Activated CD4-positive, alpha-beta memory T cell treated with anti-CD3 and anti-CD28 coated beads, Interleukin-2, amount 10 ng/mL, durations not matched to agents 7 days and 5 days (primary cell): ENCODE measurements at places on chromosomes 12 and 14. TPM values are rescaled to one million over a fixed set of nuclear protein-coding genes. Genes with fewer than 3 reads are reported as not detected.

GRCh38 chr12:29599381-29599780 is 101.9 kb upstream of the OVCH1 start:
- peaks cover 4% of the 10 kb centered on the region for H3K27me3 ChIP-seq
- no peak overlapping the region for H3K27ac ChIP-seq
- H3K4me3 ChIP-seq: no peak overlapping the region
- no peak for DNase-seq
- no peaks in the 10 kb centered on the region for H3K4me1 ChIP-seq

DNA sequence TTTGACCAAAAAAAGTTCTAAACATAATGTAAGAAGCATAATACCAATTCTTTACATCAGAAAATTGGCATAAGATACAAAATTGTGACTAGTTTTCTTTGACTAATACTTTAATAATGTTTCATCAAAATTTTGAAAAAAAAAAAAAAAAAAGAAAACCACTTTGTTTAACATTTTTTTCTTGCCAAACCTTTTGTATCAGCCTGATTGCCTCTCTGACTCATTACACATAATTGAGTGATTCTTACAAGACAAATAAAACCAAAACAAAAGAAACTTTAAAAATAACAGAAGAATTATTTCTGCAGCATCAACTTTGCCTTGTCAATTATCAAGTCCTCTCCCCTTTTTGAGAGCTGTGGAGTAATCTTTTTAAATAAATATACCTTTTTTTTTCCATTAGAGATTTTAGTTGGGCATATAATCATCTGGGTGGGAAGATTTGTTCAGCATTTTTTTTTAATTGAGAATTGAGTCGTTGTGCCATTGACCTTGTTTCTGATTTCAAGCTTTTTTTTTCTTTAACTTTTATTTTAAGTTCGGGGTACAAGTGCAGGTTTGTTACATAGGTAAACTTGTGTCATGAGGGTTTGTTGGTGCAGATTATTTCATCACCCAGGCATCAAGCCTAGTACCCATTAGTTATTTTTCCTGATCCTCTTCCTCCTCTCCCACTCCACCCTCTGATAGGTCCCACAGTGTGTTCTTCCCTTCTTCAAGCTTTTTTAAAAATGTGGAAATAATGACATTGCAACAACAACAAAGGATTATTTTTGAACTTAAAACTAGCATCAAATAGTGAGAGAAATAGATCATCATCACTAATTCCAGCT is 45.8 kb upstream of the HMGA2 start:
- H3K4me1 ChIP-seq: no peaks in the 10 kb centered on the region
- DNase-seq: no peak
- H3K27ac ChIP-seq: no peak overlapping the region
- H3K36me3 ChIP-seq: no peaks in the 10 kb centered on the region
- no peak overlapping the region for H3K4me3 ChIP-seq
- H3K27me3 ChIP-seq: no peaks in the 10 kb centered on the region

DNA sequence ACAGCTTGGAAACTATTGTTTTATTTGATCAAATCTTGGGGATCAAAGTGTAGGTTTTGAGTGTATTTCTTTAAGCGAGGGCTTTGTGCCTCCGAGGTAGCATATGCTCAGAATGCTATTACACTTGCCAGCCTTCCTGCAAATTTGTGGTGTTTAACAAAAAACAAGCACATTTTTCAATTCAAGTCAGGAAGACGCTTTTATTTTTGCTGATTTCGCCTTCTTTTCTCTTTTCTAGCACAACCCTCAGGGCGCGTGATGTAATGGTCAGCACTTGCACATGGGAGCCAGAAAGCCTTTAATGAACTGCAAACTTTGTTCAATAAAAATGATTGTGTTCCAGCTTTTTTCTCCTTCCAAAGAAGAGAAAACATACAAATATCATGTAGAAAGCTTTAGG is 466.5 kb downstream of the PRKD1 start:
- DNase-seq: no peak
- H3K27me3 ChIP-seq: no peaks in the 10 kb centered on the region
- H3K36me3 ChIP-seq: no peaks in the 10 kb centered on the region
- no peak overlapping the region for H3K27ac ChIP-seq
- no peak overlapping the region for H3K4me3 ChIP-seq
- no peaks in the 10 kb centered on the region for H3K4me1 ChIP-seq

DNA sequence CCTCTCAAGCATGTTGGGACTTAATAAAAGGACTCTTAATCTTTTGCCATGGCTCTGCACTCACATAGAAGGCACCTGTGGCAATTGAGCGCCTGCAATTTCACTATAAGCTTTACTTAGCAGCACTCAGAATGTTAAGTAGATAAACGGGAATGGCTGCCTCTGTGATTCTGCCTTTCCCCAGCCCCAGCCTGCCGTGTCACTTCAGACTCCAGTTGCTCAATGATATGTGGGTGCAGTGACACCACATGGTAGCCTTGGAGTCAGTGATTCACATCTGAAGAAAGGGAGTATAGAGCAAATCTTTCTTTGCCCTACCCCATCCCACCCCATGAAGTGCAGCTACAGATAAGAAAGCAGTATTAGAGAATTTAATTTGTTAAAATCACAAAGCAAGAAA is 96.1 kb downstream of the ZFC3H1 start:
- no peaks in the 10 kb centered on the region for H3K4me1 ChIP-seq
- no peak for DNase-seq
- H3K27me3 ChIP-seq: peaks cover 17% of the 10 kb centered on the region
- H3K27ac ChIP-seq: no peak overlapping the region

DNA sequence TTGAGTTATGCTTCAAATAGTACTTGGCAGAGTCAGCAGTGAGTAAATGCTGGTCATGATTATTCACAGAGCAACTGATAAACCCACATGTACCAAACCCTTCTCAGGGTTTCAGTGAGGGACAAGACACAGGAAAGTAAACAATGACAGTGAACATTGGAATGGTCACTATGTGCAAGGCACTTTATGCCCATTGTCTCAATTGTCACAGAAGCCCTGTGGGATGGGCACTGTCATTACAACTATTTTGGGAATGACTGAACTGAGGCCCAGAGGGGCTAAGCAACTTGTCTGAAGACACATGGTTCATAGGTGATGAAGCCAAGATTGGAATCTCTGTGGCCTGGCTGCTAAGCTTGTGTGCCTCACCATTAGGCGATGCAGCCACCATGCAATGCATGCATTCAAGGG is 238.5 kb downstream of the RBM19 start:
- no peak overlapping the region for H3K4me3 ChIP-seq
- H3K27ac ChIP-seq: no peak overlapping the region
- no peak for DNase-seq
- no peaks in the 10 kb centered on the region for H3K36me3 ChIP-seq

DNA sequence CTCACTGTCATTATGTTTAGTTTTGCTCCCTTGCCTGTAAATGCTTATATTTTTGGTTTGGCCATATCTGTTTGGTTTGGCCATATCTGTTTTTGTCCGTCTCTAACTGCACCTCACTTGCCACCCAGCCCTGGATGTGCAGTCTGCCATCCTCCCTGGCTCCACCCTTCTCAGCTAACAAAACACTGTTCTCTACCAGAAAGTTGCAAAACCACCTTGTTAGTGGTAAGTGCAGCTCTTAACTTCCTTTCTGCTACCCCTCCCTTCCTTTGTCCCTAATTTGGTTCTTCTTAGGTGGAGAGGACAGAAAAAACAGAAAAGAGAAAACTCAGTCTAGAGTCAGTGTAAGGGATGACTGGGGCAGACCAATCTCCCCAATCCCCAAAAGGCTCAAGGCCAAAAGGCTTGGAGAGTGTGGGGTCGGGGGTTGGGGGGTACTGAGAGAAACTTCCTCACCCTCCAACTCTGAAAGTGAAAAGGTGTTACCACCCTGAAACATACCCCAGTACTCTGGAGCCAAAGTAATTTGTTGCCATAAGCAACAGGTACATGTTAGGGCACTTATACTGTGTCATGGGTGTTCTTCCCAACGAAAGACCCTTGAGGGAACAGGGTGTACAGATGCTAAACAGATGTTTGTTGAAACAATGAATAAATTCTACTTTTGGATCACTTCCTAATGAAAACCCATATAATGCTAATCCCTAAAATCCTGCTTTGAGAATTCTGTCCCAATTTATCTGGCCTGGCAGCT is 5.0 kb downstream of the BIN2 start:
- H3K4me3 ChIP-seq: peak overlapping the region; percentile 88
- DNase-seq: peak; percentile 64
- peak overlapping the region; percentile 99 for H3K27ac ChIP-seq
- peaks cover 71% of the 10 kb centered on the region for H3K36me3 ChIP-seq
- H3K27me3 ChIP-seq: no peaks in the 10 kb centered on the region
- H3K4me1 ChIP-seq: peaks cover 65% of the 10 kb centered on the region

DNA sequence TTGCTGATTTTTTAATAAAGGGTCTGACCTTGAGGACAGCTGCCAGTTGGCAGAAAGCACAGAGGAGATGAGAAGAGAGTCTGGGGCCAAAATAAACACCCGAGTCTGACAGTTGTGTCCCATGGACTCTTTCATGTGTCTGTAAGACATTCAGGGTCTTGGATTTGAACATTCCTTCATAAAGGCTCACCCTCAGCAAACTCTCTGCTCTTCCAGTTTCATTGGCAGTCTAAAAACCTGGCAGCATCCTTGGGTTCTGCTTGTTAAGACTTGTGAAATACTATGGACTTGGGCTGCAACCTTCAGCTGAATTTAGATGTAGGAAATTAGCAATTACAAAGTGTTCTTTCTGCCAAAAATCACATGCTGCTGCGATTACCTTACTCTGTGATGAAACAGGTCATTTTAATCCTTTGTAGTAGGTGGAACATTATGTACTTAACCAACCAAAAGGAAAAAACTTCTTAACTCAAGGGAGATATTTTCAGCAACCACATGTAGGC is 32.0 kb upstream of the LMNTD1 start:
- H3K36me3 ChIP-seq: no peaks in the 10 kb centered on the region
- no peak overlapping the region for H3K4me3 ChIP-seq
- H3K4me1 ChIP-seq: peaks cover 3% of the 10 kb centered on the region
- no peaks in the 10 kb centered on the region for H3K27me3 ChIP-seq
- DNase-seq: no peak

GRCh38 chr14:69606258-69607184 is 4.9 kb upstream of the SUSD6 start:
- no peaks in the 10 kb centered on the region for H3K36me3 ChIP-seq
- H3K27ac ChIP-seq: no peak overlapping the region
- DNase-seq: no peak
- H3K4me1 ChIP-seq: peaks cover 30% of the 10 kb centered on the region
- no peak overlapping the region for H3K4me3 ChIP-seq

DNA sequence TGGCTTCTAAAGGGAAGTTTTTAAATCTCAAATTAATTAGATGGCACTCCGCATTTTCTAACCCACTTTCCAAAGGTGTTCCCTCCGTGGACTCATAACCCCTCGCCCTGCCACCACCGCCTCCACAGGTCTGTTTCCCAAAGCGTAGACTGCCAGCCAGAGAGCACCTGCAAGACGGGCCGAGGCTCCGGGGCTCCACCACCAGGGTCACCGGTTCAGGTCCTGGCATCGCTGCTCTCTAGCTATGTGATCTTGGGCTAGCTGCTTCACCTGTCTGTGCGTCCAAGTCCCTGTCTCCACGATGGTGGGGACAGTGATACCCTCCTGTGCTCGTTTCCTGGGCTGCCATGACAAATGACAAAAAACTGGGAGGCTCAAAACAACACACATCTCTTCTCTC is 11.5 kb downstream of the RIMBP2 start:
- no peaks in the 10 kb centered on the region for H3K27me3 ChIP-seq
- DNase-seq: no peak
- no peaks in the 10 kb centered on the region for H3K36me3 ChIP-seq
- H3K4me1 ChIP-seq: no peaks in the 10 kb centered on the region
- H3K27ac ChIP-seq: no peak overlapping the region
- no peak overlapping the region for H3K4me3 ChIP-seq

GRCh38 chr12:89995870-89996269 is 287.2 kb upstream of the ATP2B1 start:
- no peaks in the 10 kb centered on the region for H3K36me3 ChIP-seq
- no peak for DNase-seq
- no peak overlapping the region for H3K27ac ChIP-seq
- peaks cover 5% of the 10 kb centered on the region for H3K4me1 ChIP-seq
- H3K27me3 ChIP-seq: no peaks in the 10 kb centered on the region
- H3K4me3 ChIP-seq: no peak overlapping the region

DNA sequence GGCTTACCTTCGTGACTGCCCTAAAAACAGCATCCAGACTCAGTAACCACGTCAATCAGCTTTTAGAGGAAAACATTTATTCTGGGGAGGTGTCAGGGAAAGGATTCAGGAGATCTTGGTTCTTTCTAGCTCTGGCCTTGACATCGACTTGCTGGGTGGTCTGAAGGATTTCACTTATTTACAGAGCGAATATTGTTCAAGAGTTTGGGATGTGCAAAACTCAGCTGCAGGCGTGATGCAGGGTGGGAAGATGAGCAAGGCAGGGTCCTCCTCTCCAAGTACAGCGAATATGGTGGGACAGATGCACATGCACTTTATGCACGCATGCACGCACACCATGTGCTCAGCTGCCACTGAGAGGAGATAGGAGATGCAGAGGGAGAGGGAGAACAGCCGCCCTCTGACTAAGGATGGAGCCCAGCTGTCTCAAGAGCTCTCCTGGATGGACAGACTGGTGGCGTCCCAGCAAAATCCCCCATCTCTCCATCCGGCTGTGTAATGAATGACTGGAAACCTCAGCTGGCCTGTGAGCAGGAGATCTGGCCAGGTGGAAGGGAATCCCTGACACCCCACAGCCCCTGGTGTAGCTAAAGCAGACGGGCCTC is 24.4 kb upstream of the BDKRB1 start:
- H3K4me3 ChIP-seq: no peak overlapping the region
- no peak overlapping the region for H3K27ac ChIP-seq
- H3K27me3 ChIP-seq: no peaks in the 10 kb centered on the region
- no peaks in the 10 kb centered on the region for H3K4me1 ChIP-seq

- H3K4me3 ChIP-seq: no peak overlapping the region
- no peak overlapping the region for H3K27ac ChIP-seq
- DNase-seq: no peak
Observed at GRCh38 chr14:53613404-53614253, 343.0 kb downstream of the BMP4 start.

Gene TAS2R9
- not detected for total RNA-seq

Gene KCNK10
- total RNA-seq: not detected

Gene OAS1
- total RNA-seq: 248 TPM

Gene SCNN1A
- 0.78 TPM for total RNA-seq
